ENCODE measurements at places on chromosomes 3 and 15.
A peak's percentile ranks its signal among the peaks of the same experiment; 100 is the strongest.

- peaks cover 19% of the 10 kb centered on the region for H3K4me1 ChIP-seq
- no peak for DNase-seq
- no peak overlapping the region for H3K4me3 ChIP-seq
Measured at GRCh38 chr3:99861216-99861615, 43.6 kb downstream of the CMSS1 start.

DNA sequence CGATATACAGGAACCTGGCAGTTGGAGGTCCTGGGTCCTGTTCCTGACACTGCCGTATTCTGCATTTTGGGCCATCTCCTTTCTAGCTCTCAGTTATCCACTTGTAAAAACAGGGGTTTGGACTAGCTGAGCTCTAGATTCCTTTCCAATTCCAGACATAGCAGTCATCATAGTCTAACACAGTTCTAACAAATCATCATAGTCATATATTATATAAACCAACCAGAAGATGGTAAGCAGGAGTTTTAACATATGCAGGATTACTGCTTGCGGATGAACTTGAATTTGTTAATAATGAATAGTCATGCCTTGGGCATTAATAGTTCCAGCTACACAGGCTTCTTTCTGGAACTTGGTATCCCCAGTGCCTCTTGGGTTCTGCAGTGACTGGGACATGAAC lies 26.6 kb downstream of the MASP1 start:
- H3K36me3 ChIP-seq, result no peaks in the 10 kb centered on the region
- no peak overlapping the region for H3K4me3 ChIP-seq
- peaks cover 34% of the 10 kb centered on the region for H3K4me1 ChIP-seq
- no peaks in the 10 kb centered on the region for H3K27me3 ChIP-seq

DNA sequence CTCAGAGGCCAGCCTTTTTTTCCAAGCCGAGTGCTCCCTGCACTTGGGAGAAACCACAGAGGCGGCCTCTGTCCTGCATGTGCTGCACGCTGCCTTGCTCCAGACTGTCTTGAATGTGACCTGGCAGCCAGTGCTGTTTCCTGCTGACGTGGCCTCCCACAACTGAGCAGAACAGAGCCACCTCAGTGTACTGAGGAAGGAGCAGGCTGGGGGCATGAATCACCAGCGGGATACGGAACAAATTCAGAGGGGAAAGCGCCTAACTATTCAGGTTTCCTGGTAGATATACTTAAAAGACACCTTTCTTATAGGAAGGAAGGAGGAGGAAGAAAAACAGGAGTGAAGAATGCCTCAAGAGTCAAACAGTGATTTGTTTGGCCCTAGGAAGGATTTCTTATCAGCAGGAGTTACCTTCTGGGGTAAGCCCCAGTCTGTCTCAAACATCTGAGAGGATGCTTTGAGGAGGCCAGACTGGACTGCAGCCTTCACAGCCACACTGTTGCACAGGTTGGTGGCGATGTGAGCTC lies 114.0 kb downstream of the FNDC3B start:
- no peak overlapping the region for H3K4me3 ChIP-seq
- H3K27me3 ChIP-seq, result no peaks in the 10 kb centered on the region
- peak overlapping the region; percentile 95 for H3K27ac ChIP-seq
- peaks cover 30% of the 10 kb centered on the region for H3K4me1 ChIP-seq

GRCh38 chr3:65786890-65787289 lies 251.8 kb downstream of the MAGI1 start:
- H3K27ac ChIP-seq, result no peak overlapping the region
- DNase-seq, result no peak
- no peaks in the 10 kb centered on the region for H3K36me3 ChIP-seq
- no peaks in the 10 kb centered on the region for H3K4me1 ChIP-seq
- no peak overlapping the region for H3K4me3 ChIP-seq

- H3K27me3 ChIP-seq, result no peaks in the 10 kb centered on the region
- H3K36me3 ChIP-seq, result no peaks in the 10 kb centered on the region
- no peak overlapping the region for H3K4me3 ChIP-seq
- DNase-seq, result no peak
Measured at GRCh38 chr15:70823196-70823595, 30.8 kb downstream of the LARP6 start.

DNA sequence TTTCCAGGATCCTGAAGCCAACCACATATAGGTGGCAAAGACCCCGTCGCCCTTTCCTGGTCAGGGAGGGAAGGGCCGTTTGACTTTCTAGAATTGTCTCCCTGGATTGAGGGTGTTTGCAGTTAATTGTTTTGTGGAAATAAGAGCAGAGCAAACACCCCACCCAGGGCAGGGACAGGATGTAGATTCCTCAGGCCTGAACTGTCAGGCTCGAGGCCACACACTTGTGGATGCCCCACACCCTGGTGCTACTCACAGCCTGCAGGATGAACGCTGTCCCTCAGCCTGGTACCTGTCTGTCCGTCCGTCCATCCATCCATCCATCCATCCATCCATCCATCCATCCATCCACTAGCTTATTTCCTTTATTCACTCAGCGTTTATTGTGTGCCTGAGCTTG lies 29.9 kb upstream of the FLNB start:
- no peak for DNase-seq
- H3K27me3 ChIP-seq, result no peaks in the 10 kb centered on the region
- no peaks in the 10 kb centered on the region for H3K4me1 ChIP-seq

GRCh38 chr3:170811515-170811914 lies 58.5 kb downstream of the RPL22L1 start:
- no peaks in the 10 kb centered on the region for H3K27me3 ChIP-seq
- no peak overlapping the region for H3K4me3 ChIP-seq
- H3K27ac ChIP-seq, result no peak overlapping the region
- H3K36me3 ChIP-seq, result no peaks in the 10 kb centered on the region

DNA sequence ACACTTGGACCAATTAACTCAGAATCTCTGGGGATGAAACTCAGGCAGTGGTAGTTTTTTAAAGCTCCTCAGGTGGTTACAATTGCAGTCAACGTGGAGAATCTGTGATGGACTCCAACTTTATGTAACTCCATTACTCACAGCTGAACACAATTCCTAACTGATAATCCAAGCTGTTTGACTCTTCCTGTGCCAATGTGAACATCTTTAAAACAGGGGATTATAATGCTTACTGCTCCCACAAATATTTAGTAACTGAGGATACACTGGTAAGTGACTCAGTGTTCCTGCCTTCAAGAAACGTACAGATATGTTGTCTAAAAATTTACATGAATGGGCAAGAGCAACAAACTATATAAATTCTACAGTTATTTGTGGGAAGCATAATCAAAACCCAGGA lies 85.6 kb downstream of the OSBPL10 start:
- no peak overlapping the region for H3K4me3 ChIP-seq
- DNase-seq, result no peak
- H3K27me3 ChIP-seq, result no peaks in the 10 kb centered on the region
- H3K27ac ChIP-seq, result no peak overlapping the region
- no peaks in the 10 kb centered on the region for H3K36me3 ChIP-seq
- peaks cover 15% of the 10 kb centered on the region for H3K4me1 ChIP-seq

DNA sequence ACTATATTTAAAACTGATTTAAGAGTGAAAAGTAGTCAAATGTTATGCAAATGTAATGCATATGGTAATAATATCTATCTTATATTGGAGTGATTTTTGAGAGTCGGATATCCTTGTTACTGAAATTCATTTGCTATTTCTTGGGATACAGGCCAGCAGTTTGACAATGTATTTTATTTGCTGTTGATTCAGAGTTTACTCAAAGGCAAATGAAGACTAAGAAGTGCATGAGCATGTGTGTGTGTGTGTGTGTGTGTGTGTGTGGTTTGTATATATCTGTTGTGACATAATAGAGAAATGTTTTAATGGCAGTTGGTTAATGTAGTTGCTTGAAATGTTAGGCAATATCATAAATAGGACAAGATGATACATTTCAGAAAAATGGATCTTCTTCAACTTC lies 39.0 kb downstream of the UNC13C start:
- H3K36me3 ChIP-seq, result peaks cover 9% of the 10 kb centered on the region
- H3K27ac ChIP-seq, result no peak overlapping the region
- no peak overlapping the region for H3K4me3 ChIP-seq
- H3K27me3 ChIP-seq, result no peaks in the 10 kb centered on the region

- no peaks in the 10 kb centered on the region for H3K27me3 ChIP-seq
- H3K36me3 ChIP-seq, result no peaks in the 10 kb centered on the region
- no peak overlapping the region for H3K27ac ChIP-seq
- H3K4me1 ChIP-seq, result peaks cover 3% of the 10 kb centered on the region
- no peak for DNase-seq
- H3K4me3 ChIP-seq, result no peak overlapping the region
Measured at GRCh38 chr15:69876064-69876940, 221.4 kb downstream of the TLE3 start.

GRCh38 chr3:108472001-108472591 lies 38.3 kb downstream of the MYH15 start:
- H3K36me3 ChIP-seq, result no peaks in the 10 kb centered on the region
- no peak overlapping the region for H3K27ac ChIP-seq
- no peaks in the 10 kb centered on the region for H3K4me1 ChIP-seq
- H3K4me3 ChIP-seq, result no peak overlapping the region
- no peaks in the 10 kb centered on the region for H3K27me3 ChIP-seq
- DNase-seq, result no peak

DNA sequence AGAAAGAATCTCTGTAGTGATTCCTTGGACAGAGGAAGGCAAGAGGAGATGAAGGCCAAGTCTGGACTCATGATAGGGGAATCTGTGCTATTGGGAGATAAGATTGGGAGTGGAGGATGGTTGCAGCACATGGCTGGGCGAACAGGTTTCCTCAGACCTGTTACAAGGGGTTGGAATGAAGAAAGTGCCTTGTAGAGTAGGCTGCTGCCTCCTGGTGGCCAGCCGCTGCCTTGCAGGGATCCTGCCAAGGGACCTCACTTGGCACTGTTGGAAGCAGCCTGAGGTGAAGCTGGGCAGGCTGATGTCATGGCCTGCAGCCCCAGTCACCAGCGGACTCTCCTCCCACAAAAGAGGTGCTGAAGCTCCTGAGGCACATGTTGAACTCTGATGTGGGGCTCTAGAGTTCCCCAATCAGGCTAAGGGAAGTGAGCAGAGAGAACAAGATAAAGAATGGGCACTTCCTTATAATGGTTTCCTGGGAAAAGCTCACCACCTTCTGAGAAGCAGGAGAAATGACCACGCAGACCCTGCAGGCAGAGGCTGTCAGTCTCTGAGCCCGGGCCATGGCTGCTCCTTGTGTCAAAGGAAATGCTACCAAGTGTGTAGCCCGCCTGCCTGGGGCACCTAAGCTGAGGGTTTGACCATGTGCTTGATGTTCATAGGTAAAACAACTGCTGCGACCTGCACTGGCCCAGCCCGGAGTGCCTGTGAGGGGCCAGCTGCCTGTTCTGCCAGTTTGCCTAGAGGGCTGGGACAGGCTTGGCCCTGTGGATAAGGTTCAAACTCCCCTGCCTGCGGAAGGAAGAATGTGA lies 1.6 kb upstream of the TEX264 start:
- H3K4me1 ChIP-seq, result peaks cover 4% of the 10 kb centered on the region
- H3K27me3 ChIP-seq, result no peaks in the 10 kb centered on the region
- H3K27ac ChIP-seq, result no peak overlapping the region
- peak; percentile 74 for DNase-seq
- H3K36me3 ChIP-seq, result peaks cover 2% of the 10 kb centered on the region
- H3K4me3 ChIP-seq, result no peak overlapping the region

DNA sequence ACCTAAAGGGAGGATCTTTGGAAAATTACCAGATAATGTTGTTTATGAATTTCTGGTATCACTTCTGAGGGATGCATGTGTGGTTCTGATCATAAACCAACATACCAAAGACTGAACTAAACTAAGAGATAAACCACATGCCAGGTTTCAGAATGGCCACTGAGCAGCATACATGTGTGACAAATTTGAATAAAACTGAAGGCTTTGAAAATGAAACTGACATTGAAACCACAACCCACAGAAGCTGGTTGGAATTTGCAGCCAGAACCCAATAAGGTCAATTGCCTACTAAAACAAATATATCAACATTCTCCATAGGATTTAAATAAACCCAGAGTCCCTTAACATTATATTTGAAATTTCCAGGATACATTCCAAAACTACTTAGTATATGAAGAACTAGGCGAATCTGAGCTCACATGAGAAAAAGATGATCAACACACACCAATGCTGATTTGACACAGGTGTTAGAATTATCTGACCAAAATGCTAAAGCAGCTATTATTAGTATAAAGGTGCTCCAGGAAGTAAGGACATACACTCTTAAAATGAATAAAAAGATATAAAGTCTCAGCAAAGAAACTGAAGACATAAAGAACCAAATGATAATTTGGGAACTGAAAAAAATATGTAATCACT lies 125.0 kb downstream of the ZNF280D start:
- no peak overlapping the region for H3K27ac ChIP-seq
- no peaks in the 10 kb centered on the region for H3K27me3 ChIP-seq
- H3K36me3 ChIP-seq, result no peaks in the 10 kb centered on the region
- no peak for DNase-seq
- H3K4me1 ChIP-seq, result no peaks in the 10 kb centered on the region

- H3K36me3 ChIP-seq, result no peaks in the 10 kb centered on the region
- peaks cover 4% of the 10 kb centered on the region for H3K4me1 ChIP-seq
- H3K27me3 ChIP-seq, result no peaks in the 10 kb centered on the region
Measured at GRCh38 chr3:178083906-178084866, 452.1 kb upstream of the KCNMB2 start.

- DNase-seq, result no peak
- H3K27ac ChIP-seq, result no peak overlapping the region
- no peaks in the 10 kb centered on the region for H3K36me3 ChIP-seq
- H3K4me1 ChIP-seq, result peaks cover 6% of the 10 kb centered on the region
- no peak overlapping the region for H3K4me3 ChIP-seq
Measured at GRCh38 chr3:124107104-124107890, 115.4 kb upstream of the ROPN1 start.

GRCh38 chr15:49471733-49472132 lies 48.7 kb downstream of the FGF7 start:
- H3K27ac ChIP-seq, result no peak overlapping the region
- no peak overlapping the region for H3K4me3 ChIP-seq
- no peaks in the 10 kb centered on the region for H3K36me3 ChIP-seq
- H3K4me1 ChIP-seq, result no peaks in the 10 kb centered on the region
- H3K27me3 ChIP-seq, result no peaks in the 10 kb centered on the region

- H3K27me3 ChIP-seq, result no peaks in the 10 kb centered on the region
- peak; percentile 81 for DNase-seq
- H3K36me3 ChIP-seq, result peaks cover 2% of the 10 kb centered on the region
Measured at GRCh38 chr3:16290007-16290826, 25.2 kb downstream of the OXNAD1 start.

DNA sequence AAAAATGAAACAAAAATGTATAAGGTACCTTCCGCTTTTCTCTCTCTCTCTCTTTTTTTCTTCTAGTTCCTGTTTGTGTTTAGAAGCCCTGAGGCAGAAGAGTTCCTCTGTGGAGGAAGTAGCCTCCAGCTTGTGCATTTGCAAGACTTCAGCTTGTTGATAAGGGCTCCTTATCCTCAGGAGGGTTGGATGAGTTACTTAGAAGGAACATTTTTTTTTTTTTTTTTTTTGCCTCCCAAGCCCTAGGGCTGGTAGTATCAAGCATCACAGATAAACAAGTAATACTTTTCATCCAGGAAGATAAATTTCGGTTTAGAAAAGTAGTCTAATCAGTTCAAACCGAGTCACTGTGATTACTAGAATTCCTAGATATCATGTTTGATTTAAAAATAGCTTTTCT lies 91.0 kb upstream of the CBLB start:
- no peaks in the 10 kb centered on the region for H3K4me1 ChIP-seq
- H3K27me3 ChIP-seq, result no peaks in the 10 kb centered on the region
- H3K36me3 ChIP-seq, result no peaks in the 10 kb centered on the region

All from lung (tissue), 17 donors.